Trophoblast cell (in vitro differentiated cells and primary cell): ENCODE measurements at places on chromosomes 12 and 14.

GRCh38 chr14:30580616-30581282 lies 21.8 kb downstream of the G2E3 start:
- no peak for DNase-seq

GRCh38 chr12:93376436-93377251 lies 1.1 kb upstream of the NUDT4 start:
- DNase-seq = no peak

DNA sequence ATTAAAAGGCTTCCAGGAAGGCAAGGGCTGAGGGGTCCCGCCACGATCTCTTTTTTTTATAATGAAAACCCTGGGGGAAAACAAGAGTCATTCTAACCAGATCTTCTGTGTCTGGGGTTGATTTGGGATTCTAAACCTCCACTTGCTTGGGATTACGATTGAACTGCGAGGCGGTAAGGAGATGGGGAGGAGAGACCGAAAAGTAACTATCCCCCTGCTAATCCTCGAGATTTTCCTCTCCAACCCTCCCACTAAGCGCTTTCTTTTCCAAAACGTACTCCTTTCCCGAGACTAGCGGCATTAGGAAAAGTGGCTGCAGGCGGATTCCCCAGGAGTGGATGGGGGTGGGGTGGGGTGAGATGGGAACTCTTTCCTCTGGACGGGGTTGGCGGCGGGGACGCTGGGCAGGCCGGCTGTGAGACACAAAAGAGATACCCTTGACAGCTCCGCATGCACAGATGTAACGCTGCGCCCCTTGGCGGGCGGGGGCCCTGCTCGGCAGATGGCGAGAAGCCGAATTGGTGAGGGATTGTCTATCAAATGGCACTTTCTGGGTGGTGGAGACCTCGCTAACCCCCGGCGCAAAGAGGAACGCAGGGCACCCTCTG lies 830 bp upstream of the SRRM4 start:
- DNase-seq = no peak

GRCh38 chr14:59123975-59124374 lies 64.5 kb upstream of the DAAM1 start:
- peak; percentile 29 for DNase-seq

- no peak for DNase-seq
Measured at GRCh38 chr14:27391331-27391730, 793.5 kb upstream of the NOVA1 start.

DNA sequence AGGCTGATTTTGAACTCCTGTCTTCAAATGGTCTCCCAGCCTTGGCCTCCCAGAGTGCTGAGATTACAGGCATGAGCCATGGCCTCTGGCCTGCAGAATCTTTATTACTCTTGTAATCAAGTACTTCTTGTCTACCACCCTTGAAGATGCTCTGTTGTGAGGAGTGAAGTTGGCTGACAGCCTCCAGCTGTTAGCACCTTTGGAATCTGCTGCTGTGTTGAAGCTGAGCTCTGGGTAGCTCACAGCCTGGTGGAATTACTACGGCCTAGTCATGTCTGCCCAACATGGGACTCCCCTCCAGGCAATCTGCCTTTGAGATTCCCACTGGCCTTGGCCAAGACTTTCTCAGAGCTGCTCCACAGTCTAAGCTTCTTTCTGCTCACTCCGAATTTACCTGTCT lies 5.8 kb upstream of the C12orf75 start:
- no peak for DNase-seq

DNA sequence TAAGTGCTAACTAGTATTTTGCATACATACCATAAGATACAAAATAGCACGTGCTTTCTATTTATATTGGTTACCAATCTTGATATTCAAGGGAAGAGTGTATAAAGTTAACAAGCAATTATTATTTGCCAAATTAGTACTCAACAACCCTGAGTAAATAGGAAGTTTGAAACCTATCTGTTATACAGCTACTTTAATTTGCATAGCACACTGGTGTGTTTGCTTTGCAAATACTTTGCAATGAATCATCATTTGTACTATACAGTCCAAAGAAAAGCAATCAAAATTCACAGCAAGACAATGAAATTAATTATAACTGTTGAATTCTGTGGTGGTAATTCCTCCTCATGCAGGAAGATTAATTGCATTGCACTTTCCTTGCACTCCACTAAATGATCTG lies 469.1 kb downstream of the PRKD1 start:
- no peak for DNase-seq

DNA sequence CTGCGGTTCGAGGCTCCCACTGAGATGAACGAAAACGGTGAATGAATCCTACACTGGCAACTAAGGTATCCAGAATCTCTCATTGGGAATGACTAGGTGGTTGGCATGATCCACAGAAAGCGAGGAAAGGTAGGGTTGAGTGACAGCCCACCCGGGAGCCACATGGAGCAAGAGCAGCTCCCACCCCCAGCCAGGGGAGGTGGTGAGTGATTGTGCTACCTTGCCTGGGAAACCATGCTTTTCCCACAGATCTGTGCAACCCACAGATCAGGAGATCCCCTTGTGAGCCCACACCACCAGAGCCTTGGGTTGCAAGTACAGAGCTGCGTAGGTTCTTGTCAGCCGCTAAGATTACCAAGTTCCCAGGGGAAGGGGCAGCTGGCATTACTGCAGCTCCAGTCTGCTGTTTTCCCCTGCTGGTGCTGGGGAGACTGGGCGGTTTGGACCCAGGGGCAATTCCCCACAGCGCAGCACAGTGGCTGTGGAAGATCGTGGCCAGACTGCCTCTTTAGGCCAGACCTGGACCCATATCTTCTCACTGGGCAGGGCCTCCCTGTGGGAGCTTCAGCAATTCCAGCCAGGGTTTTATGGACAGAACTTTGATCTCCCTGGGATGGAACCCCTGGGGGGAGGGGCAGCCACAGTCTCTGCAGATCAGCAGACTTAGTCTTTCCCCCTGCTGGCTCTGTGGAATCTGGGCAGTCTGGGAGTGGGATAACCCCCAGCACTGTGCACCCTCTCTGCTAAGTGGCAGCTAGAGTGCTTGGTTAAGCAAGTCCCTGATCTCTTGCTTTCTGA lies 44.6 kb upstream of the PPP4R3A start:
- no peak for DNase-seq

- no peak for DNase-seq
Measured at GRCh38 chr14:36950812-36951211, 221.6 kb downstream of the SLC25A21 start.

DNA sequence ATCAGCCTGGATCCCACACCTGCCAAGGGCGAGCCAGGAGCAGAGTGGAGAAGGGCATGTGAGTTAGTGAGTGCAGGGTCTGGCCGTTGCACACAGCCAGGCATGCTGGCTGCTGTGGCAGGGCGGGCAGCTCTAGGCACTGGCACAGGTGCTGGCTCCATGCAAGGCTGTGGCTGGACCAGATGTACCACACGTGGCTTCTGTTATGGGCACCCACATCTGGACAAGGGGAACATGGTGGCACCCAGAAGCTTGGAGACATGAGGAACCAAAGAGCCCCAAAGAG lies 20.1 kb downstream of the SERPINA3 start:
- DNase-seq = no peak

DNA sequence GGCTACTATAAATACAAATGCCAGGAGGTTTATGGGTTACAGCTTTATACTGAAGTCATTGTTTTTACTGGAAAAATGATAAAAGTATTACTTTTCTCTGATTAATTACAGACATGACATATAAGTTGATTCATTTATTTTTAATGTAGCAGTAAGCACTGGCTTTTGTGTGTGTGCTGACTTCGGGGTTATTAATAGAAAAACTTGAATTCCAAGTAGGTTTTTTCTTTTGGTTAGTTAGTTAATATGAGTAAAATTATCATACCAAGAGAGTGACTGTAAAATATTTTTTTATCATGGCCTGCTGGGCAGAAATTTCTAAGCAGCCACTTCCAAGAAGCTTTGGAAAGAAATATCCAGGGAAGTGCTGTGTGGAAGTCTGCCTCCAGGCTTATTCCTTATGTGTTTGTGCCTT lies 56.4 kb downstream of the IFT81 start:
- DNase-seq = peak; percentile 37

GRCh38 chr12:49339464-49339861 lies 2.5 kb upstream of the C1QL4 start:
- DNase-seq = no peak

DNA sequence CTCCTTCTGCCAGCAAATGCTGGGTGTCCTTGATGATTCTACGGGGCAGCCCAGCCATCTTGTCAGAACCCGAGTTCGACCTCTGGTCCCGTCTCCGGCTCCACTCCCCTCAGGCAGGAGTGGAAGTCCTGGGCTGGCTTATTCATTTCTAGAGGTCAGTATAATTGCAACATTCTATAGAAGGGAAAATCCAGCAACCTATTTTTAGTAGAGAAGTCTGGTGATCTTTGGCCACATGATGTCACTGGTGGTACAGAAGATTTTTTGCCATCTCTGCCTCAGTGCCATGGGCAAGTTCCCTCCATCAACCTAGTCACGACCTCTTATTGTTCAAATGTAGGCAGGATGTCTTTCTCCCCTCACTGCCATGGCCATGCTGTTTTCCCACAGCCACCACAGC lies 22.4 kb downstream of the OR10G2 start:
- no peak for DNase-seq

GRCh38 chr12:51699219-51699618 lies 108.2 kb downstream of the SCN8A start:
- DNase-seq = no peak

GRCh38 chr12:11477110-11477509 lies 81.7 kb upstream of the PRB2 start:
- DNase-seq = peak; percentile 62

DNA sequence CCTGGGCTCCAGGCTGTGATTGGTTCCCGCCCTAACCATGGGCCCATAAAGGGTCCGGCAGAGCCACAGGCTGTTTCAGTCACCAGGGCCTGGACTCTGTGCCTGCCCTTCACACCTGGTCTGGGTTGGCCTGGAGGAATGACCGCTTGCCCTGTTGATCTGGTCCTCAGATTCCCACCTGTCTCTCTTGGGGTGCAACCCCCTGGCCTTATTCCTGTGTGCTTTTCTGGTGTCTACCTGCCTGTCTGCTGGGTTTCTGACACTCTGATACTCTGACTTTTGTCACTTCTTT lies 2.9 kb upstream of the KRT83 start:
- no peak for DNase-seq

- DNase-seq = no peak
Measured at GRCh38 chr12:51635346-51635745, 44.3 kb downstream of the SCN8A start.

DNA sequence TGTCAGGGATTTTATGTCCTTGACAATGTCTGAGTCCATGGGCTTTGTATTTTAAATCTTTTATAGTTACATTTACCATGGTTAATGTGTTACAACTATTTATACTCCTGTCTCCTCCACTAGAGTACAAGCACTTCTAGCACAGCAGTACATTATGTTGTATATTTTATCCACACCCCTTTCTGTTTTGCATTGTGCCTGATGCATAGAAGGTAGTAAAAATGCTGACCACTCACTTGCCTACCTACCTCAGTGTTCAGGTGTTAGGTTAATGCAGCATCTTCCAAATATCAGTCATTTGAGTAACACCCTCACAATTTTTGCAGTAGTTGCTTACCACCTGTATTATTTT lies 31.1 kb upstream of the SLC38A2 start:
- no peak for DNase-seq

- no peak for DNase-seq
Measured at GRCh38 chr14:87044807-87045206, 948.2 kb downstream of the GALC start.

DNA sequence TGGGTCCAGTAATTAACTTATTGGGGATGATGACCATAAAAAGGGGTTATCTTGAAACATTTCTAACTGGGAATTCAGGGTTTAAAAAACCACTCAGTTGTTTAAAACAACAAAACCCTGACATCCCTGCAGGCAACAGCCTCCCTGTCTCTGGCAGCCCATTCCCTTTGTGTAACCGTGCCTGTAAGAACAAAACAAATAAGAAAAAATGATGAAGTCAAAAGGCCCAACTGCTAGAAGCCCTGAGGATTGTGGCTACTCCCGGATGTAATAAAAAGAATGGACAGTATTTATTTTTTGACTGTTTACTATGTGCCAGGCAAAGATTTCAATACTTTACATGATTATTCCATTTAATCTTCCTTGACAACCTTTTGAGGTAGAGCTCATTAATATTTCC lies 75.3 kb downstream of the TMCC3 start:
- no peak for DNase-seq

- peak; percentile 45 for DNase-seq
Measured at GRCh38 chr12:116924558-116925453, 14.1 kb downstream of the FBXW8 start.
